Naive thymus-derived CD8-positive, alpha-beta T cell (primary cell): ENCODE measurements at places on chromosomes 12 and 14.

DNA sequence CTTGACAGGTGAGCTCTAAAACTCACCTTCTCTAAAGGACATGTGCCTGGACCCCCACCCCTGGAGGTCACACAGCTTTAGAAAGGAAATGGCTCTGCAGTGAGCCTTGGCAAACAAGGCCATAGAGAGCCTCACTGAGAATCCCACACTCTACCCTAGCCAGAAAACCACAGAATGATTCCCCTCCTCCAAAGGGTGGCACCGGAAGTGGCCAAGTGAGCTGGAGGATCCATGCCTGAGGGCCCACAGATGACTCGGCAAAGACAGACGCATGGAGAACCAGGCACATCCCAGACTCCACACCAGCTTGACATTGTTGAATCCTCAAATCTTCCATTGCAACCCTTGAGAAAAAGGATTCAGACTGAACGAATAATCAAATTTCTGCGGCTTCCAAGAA lies 54.2 kb upstream of the PTHLH start:
- H3K36me3 ChIP-seq: no peaks in the 10 kb centered on the region
- H3K4me1 ChIP-seq: no peaks in the 10 kb centered on the region
- H3K27me3 ChIP-seq: peaks cover 7% of the 10 kb centered on the region
- no peak overlapping the region for H3K4me3 ChIP-seq
- no peak for DNase-seq

DNA sequence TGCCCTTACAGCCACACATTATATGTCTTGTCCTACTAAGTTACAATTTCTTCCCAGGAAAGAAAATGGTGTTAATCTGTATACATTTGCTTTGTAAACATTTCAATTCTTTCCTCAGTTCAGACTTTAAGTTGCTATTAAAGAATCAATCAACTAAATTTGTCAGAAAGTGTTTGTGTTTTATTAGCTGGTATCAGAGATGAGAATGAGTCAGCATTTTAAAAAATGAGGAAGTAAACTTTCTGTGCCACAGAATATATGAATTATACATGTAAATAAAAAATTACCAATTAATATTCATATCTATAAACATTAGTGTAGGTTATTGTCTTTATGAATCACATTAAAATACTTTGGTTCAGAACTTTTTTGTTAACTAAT lies 82.0 kb downstream of the LMO3 start:
- H3K36me3 ChIP-seq: no peaks in the 10 kb centered on the region
- no peak overlapping the region for H3K27ac ChIP-seq
- DNase-seq: no peak
- H3K4me1 ChIP-seq: no peaks in the 10 kb centered on the region

- no peaks in the 10 kb centered on the region for H3K36me3 ChIP-seq
- DNase-seq: no peak
- peaks cover 18% of the 10 kb centered on the region for H3K27me3 ChIP-seq
- H3K27ac ChIP-seq: no peak overlapping the region
- H3K4me3 ChIP-seq: no peak overlapping the region
- no peaks in the 10 kb centered on the region for H3K4me1 ChIP-seq
These were observed 106.2 kb downstream of the SMOC1 start for GRCh38 chr14:69985463-69985862.

GRCh38 chr14:71322655-71323250 lies 415.5 kb downstream of the PCNX1 start:
- H3K27me3 ChIP-seq: no peaks in the 10 kb centered on the region
- H3K27ac ChIP-seq: peak overlapping the region; percentile 71
- peaks cover 69% of the 10 kb centered on the region for H3K4me1 ChIP-seq
- H3K4me3 ChIP-seq: peak overlapping the region; percentile 92

GRCh38 chr14:104827177-104828055 lies 26.5 kb downstream of the ZBTB42 start:
- peak overlapping the region; percentile 47 for H3K27ac ChIP-seq
- H3K4me3 ChIP-seq: peak overlapping the region; percentile 85
- H3K4me1 ChIP-seq: peaks cover 24% of the 10 kb centered on the region

DNA sequence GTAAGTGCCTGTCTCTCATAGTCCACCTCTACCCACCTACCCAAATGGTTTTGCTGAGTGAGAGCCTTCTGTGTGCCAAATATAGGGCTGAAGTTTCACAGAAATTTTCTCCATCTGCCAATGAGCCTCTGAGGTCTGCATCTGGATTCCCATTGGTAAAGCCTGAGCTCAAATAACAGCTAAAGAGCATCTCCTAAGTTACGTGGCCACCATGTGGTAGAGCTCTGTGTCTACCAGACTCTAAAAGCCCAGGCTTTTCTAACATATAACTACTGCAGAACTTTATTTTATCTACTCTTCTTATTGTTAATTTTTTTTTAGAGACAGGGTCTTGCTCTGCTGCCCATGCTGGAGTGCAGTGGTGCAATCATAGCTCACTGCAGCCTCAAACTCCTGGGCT lies 16.0 kb downstream of the AMDHD1 start:
- H3K36me3 ChIP-seq: no peaks in the 10 kb centered on the region
- H3K27ac ChIP-seq: no peak overlapping the region
- no peak overlapping the region for H3K4me3 ChIP-seq
- no peaks in the 10 kb centered on the region for H3K27me3 ChIP-seq

DNA sequence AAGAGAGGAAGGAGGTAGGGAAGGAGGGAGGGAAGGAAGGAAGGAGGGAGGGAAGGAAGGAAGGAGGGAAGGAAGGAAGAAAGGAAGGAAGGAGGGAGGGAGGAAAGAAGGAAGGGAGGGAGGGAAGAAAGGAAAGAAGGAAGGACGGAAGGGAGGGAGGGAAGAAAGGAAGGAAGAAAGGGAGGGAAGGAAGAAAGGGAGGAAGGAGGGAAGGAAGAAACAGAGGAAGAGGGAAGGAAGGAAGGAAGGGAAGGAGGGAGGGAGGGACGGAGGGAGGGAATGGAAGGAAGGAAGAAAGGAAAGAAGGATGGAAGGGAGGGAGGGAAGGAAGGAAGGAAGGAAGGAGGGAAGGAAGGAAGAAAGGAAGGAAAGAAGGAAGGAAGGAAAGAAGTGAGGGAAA lies 22.4 kb upstream of the CCDC63 start:
- H3K27me3 ChIP-seq: no peaks in the 10 kb centered on the region
- peaks cover 5% of the 10 kb centered on the region for H3K4me1 ChIP-seq
- H3K27ac ChIP-seq: no peak overlapping the region
- no peaks in the 10 kb centered on the region for H3K36me3 ChIP-seq

DNA sequence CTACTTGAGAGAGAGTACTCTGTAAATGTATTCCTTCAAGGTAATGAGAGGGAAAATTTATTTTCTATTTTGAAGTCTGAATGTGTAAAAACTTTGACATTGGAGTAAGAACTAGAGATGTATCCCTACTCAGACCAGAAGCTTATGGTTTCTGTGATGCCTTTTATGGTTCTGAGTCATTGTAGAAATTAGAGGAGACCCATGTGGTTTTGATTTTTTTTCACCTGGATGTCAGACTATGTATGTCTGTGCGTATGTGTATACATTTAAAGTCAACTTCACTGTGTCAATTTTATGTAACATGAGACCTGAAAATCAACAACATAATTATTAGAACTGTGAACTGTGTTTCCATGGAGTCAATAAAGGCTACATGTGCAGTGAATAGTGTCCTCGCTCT lies 302.0 kb downstream of the TRHDE start:
- no peaks in the 10 kb centered on the region for H3K27me3 ChIP-seq
- no peak overlapping the region for H3K4me3 ChIP-seq
- no peak overlapping the region for H3K27ac ChIP-seq
- H3K4me1 ChIP-seq: no peaks in the 10 kb centered on the region

DNA sequence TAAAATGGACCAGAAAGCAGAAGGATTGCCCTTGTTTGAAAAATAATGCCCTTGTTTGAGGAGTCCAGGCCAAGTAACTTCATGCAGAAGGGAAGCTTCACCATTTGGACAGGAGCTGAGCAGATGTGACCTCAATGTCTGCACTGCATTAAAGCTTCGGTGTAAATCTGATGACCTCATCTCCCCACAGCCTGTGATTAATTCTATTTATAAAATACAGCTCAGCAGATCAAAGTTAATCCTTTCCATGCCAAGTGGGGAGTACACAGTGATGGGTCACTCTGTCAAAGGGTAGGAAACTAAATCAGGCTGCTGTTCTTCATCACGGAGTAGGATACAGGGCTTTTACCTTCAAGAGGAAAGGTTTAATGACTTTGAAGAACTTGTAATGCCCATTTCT lies 533.7 kb downstream of the RPS29 start:
- no peak for DNase-seq
- H3K27ac ChIP-seq: no peak overlapping the region
- H3K36me3 ChIP-seq: no peaks in the 10 kb centered on the region

DNA sequence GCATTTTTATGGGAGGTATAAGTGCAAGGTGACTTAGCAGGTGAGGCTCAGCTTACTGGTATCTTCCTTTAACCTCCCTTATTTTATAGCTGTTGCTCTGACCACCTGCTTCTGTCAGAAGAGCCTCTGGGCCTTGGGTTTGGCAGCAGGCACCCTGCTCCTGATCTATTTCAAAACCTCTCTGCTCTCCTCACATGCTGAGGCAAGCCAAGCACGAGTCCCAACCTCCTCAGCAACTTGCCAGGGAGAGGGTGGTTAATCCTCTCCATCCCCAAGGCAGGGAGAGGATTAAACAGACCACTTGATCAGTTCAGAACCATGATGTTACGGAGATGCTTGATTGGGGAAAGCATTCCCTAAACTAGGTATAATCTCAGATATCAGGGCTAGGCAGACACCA lies 5.4 kb downstream of the PLEKHH1 start:
- peaks cover 7% of the 10 kb centered on the region for H3K4me1 ChIP-seq
- DNase-seq: no peak
- H3K27ac ChIP-seq: no peak overlapping the region
- peaks cover 35% of the 10 kb centered on the region for H3K27me3 ChIP-seq
- H3K36me3 ChIP-seq: peaks cover 3% of the 10 kb centered on the region

DNA sequence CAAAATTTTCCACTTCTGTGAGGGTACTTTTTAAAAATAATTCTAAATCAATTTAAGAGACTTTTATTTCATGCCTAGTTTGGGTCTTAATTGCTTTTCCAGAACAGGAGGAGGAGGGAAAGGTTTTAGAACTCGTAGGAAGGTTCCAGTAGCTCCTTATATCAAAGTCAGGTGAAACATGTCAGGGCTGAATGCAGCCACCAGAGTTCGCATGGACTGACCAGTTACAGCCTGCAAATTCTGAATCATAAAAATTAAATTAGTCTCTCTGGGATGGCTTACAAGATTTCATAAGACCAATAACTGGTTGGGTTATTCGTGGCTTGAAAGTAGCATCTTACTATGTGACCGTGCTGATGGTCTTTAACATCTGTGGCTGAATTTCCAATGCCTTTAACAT lies 397 bp downstream of the BDKRB1 start:
- DNase-seq: no peak
- H3K27ac ChIP-seq: no peak overlapping the region
- no peaks in the 10 kb centered on the region for H3K4me1 ChIP-seq
- peaks cover 71% of the 10 kb centered on the region for H3K27me3 ChIP-seq
- H3K4me3 ChIP-seq: no peak overlapping the region
- H3K36me3 ChIP-seq: no peaks in the 10 kb centered on the region

- peaks cover 5% of the 10 kb centered on the region for H3K27me3 ChIP-seq
- no peaks in the 10 kb centered on the region for H3K4me1 ChIP-seq
- no peak for DNase-seq
These were observed 142.5 kb downstream of the PHLDA1 start for GRCh38 chr12:75888874-75889613.

- H3K36me3 ChIP-seq: peaks cover 6% of the 10 kb centered on the region
- peaks cover 6% of the 10 kb centered on the region for H3K4me1 ChIP-seq
- no peaks in the 10 kb centered on the region for H3K27me3 ChIP-seq
- DNase-seq: no peak
- no peak overlapping the region for H3K4me3 ChIP-seq
These were observed 22.2 kb downstream of the LPCAT3 start for GRCh38 chr12:6996040-6996441.

- H3K27me3 ChIP-seq: no peaks in the 10 kb centered on the region
- no peak overlapping the region for H3K27ac ChIP-seq
- no peak for DNase-seq
- no peaks in the 10 kb centered on the region for H3K4me1 ChIP-seq
- no peak overlapping the region for H3K4me3 ChIP-seq
These were observed 987 bp downstream of the CCER1 start for GRCh38 chr12:90953956-90954421.

GRCh38 chr12:120725659-120726509 lies at the start of gene ACADS:
TSS of gene ACADS (plus strand) at chr12:120725826. CDS start at chr12:120725886, 60 bp downstream.
- H3K27ac ChIP-seq: peak within 1 kb of the TSS; percentile 95
- H3K4me1 ChIP-seq: peaks cover 11% of the 10 kb centered on the region
- peak; percentile 81 for DNase-seq
- peak within 1 kb of the TSS; percentile 90 for H3K4me3 ChIP-seq

DNA sequence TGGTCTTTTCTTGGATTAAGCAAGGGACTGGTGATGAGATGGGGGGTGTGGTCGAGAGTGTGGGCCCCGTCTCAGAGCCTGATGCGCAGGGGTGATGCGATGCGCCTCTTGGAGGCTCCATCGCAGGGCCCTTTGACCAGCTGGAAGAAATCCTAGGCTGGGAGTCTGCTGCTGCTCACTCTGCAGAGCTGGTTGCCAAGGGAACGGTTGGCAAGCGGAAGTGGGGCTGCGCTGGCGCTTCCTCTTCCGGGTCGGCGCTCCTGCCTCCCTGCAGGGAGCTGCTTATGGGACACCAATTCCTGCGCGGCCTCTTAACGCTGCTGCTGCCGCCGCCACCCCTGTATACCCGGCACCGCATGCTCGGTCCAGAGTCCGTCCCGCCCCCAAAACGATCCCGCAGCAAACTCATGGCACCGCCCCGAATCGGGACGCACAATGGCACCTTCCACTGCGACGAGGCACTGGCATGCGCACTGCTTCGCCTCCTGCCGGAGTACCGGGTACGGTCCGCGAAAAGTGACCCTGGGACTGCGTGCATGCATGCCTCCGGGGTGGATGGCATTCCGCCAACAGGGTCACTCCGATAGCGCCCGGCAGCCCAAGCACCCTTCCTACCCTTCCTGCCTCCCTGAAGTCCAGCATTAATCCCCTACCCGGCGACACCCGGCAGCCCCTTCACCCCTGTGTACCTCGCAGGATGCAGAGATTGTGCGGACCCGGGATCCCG lies at the start of gene MYG1:
MYG1 (plus strand) TSS at position 242 of the 727 bp plus-strand sequence; CDS start at position 285, 43 bp downstream.
- H3K4me3 ChIP-seq: peak within 1 kb of the TSS; percentile 99
- peaks cover 2% of the 10 kb centered on the region for H3K36me3 ChIP-seq
- peaks cover 68% of the 10 kb centered on the region for H3K4me1 ChIP-seq
- H3K27me3 ChIP-seq: no peaks in the 10 kb centered on the region
- peak within 1 kb of the TSS; percentile 96 for H3K27ac ChIP-seq

- no peak for DNase-seq
- H3K4me1 ChIP-seq: no peaks in the 10 kb centered on the region
- H3K27me3 ChIP-seq: peaks cover 17% of the 10 kb centered on the region
- no peak overlapping the region for H3K27ac ChIP-seq
- H3K36me3 ChIP-seq: no peaks in the 10 kb centered on the region
These were observed 90.3 kb downstream of the TPH2 start for GRCh38 chr12:72028966-72029365.

GRCh38 chr14:72480464-72481243 lies 413.2 kb downstream of the DPF3 start:
- no peak overlapping the region for H3K27ac ChIP-seq
- H3K36me3 ChIP-seq: no peaks in the 10 kb centered on the region
- H3K4me1 ChIP-seq: peaks cover 45% of the 10 kb centered on the region
- no peaks in the 10 kb centered on the region for H3K27me3 ChIP-seq
- H3K4me3 ChIP-seq: no peak overlapping the region

- peaks cover 8% of the 10 kb centered on the region for H3K27me3 ChIP-seq
- H3K27ac ChIP-seq: no peak overlapping the region
- no peak overlapping the region for H3K4me3 ChIP-seq
- no peaks in the 10 kb centered on the region for H3K36me3 ChIP-seq
- no peaks in the 10 kb centered on the region for H3K4me1 ChIP-seq
These were observed 161.9 kb upstream of the WSCD2 start for GRCh38 chr12:107967170-107967569.
